ENCODE measurements at places on chromosomes 6 and 20.

GRCh38 chr20:33669224-33669623 lies 2.5 kb downstream of the ACTL10 start:
- DNase-seq = no peak

DNA sequence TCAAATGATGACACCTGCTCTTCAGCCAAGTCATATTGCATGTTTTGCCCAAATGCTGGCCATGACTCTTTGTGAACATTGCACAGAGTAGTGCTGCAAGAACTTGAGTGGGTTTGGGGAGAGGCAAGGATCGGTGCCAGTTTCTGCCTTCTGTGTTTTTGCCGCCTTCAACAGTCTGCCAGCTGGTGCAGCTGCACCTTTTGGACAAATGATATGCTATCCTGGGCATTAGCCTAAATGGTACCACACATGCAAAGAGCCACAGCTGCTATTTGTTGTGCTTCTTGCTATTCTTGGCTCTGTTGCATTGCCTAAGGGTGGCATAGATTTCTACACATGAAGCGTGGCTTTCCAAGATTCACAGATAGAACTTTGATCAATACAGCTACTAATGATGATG lies 189.0 kb upstream of the CCN2 start:
- no peak for DNase-seq

- DNase-seq = no peak
These were observed 6.4 kb downstream of the CD2AP start for GRCh38 chr6:47483853-47484546.

GRCh38 chr20:10635476-10636208 lies 38.2 kb downstream of the JAG1 start:
- no peak for DNase-seq

DNA sequence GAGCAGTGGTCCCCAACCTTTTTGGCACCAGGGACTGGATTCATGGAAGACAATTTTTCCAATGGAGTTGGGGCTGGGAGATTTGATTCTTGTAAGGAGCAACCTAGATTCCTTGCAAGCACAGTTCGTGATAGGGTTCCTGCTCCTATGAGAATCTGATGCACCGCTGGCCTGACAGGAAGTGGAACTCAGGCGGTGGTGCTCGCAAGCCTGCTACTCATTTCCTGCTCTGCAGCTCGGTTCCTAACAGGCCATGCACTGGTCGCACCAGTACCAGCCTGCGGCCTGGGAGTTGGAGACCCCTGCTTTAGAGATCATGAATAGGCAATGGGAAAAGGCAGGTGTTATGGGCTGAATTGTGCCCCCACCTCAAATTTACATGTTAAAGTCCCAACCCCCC lies 131.2 kb downstream of the PFDN4 start:
- no peak for DNase-seq

DNA sequence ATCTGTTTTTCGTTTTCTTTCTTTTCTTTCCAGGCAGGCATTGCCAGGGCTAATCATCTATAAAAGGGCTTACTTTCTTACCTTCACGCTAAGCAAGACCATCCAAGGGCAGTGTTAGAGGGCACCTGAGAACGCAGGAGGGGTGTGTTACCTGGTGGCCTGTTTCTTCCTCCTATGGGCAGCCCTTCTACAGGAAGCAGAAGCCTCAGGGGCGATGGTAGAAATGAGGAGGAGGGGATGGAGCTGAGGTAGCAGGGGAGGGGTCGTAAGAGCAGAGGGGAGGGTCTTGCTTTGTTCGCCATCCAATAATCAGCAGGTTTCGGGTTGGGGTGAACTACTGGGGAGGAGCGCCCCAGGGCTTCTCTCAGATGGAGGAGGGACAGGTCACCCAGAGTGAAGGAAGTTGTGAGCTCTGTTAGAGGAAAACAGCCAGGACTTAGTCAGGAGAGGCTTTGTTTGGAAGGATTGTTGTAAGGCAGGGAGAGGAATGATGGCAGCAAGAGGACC lies 1.5 kb upstream of the CCR6 start:
- no peak for DNase-seq

GRCh38 chr6:140070846-140071473 lies 696.5 kb upstream of the CITED2 start:
- DNase-seq = no peak
